Stimulated activated CD8-positive, alpha-beta memory T cell treated with anti-CD3 and anti-CD28 coated beads, Interleukin-15, amount 100 ng/mL, for 24 hours (primary cell): ENCODE measurements at places on chromosomes 2 and 18.

- no peak for DNase-seq
Observed at GRCh38 chr2:19883486-19883885, 18.3 kb downstream of the TTC32 start.

DNA sequence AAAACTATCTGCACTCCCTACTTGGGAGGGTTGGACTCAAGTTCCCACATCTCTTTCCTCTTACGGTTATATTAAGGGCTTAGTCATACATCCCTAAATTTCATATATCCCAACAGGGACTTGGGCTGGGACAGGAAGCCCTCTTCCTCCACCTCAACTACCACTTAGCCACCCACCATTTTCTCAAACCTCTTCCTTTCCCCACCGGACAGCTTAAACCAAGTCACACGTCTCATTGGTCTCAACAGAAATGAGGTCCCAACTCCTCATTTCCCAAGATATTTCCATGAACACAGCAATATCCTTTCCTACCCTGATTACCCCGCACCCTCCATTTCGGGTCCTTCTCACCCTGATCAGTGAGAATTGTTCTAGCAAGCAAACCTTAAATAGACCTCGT lies 736 bp downstream of the ZSCAN30 start:
- DNase-seq: no peak

DNA sequence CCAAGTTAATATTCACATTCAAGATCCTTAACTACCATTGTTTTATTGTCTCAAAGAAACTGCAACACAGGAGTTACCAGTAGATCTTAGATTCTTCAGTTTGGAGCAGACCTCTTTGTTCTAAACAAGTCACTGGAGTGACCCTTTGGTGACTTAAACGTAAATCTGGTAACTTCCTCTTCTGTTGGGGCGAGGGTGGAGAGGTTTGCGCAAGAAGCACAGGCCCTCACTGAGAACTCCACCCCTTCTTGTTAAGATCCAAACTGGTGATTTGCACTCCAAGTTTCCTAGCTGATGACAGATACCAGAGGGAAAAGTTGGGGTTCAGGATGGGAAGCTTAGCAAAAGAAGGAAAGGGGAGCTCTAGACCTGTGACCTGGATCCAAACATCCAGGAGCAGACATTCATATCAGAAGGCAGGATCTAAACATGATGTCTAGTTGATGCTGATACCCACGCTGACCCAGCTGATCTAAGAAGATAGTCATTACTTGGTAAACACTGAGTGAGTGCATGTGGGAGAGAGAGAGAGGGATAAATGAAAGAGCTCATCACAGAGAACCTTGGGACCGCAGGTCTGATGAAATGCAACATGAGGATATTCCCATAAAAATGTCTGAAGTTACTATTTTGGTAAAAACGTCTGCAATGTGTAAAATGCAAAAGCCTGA lies 256.0 kb downstream of the CDH20 start:
- no peak for DNase-seq

DNA sequence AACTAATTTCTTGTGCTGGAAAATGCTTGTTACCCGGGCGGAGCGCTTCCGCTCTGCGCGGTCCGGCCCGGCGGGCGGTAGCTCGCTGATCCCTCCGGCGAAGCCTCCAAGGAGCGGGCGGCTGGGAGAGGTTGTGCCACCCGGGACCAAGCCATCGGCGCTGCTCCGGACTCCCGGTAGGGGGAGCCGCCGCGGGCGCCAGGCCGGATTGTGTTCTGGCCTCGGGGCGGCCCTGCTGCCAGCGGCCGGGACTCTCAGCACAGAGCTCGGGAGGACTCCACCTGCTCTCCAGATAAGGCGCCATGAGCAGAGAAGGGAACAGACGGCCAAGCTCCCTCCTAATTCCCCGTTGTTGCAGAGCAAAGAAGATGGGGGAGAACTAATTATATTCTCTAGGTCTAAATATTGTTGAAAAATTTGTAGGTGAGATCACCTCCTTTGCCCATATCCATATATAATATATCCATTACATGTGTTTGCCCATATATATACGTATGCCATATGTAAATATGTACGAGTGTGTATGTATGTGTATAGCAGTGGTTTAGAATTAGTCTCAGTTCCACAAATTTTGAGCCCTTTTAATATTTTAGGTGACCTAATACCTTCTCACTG lies 13.8 kb upstream of the SATB2 start:
- DNase-seq: no peak

- no peak for DNase-seq
Observed at GRCh38 chr2:220006152-220006621, 378.8 kb downstream of the SLC4A3 start.
